Activated T-cell treated with anti-CD3 and anti-CD28 coated beads, Interleukin-2, amount 50 U/mL, for 72 hours (primary cell): ENCODE measurements at places on chromosomes 11 and 22. TPM values are rescaled to one million over a fixed set of nuclear protein-coding genes. Genes with fewer than 3 reads are reported as not detected.

ZNF214 gene
- total RNA-seq = 0.10 TPM

EML3 gene
- 132 TPM for total RNA-seq

C11orf42 gene
- total RNA-seq = not detected

OR2AG2 gene
- not detected for total RNA-seq

SHISAL1 gene
- total RNA-seq = not detected

IL18 gene
- 0.35 TPM for total RNA-seq

DEUP1 gene
- not detected for total RNA-seq

- no peak for DNase-seq
These were observed 10.7 kb downstream of the VSIG10L2 start for GRCh38 chr11:125956391-125957134.

DNA sequence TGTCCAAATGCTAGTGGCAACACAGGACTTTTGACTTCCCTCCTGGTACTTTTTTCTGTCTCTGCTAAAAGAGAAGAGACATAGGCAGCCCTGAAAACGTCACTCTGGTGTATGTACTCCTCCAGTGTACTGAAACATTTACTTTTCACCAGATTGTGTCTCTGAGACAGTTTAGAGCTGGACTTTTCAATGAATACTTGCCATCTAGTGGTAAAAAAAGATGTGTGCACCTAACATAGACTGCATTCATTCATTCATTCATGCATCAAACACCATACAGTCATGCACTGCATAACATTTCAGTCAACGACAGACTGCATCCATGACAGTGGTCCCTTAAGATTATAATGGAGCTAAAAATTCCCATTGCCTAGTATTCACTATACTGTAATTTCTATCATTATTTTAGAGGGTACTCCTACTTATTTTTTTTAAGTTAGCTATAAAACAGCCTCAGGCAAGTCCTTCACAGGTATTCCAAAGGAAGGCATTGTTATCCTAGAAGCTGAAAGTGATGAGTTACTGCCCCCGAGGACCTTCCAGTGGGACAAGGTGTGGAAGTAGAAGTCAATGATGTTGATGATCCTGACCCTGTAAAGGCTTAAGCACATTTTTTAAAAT lies 186.2 kb downstream of the SPON1 start:
- no peak for DNase-seq

DNA sequence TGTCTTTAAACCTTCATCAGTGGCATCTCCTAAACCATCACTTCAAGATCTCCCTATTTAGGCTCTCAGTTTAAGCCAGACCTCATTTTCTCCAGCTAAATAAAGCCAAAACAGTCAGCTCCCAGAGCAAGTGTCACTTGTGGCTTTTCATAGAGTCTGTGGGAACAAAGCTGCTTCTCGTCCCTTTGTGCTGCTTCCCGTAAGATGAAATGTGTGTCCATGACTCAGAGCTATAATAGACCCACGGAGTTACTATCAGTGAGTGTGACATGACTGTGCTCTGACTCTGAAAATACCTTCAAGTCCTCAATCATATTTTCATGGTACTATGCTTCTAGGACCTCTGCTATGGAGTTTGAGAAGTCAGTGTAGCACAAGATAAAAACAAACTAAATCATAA lies 57.3 kb upstream of the SLN start:
- no peak for DNase-seq

DNA sequence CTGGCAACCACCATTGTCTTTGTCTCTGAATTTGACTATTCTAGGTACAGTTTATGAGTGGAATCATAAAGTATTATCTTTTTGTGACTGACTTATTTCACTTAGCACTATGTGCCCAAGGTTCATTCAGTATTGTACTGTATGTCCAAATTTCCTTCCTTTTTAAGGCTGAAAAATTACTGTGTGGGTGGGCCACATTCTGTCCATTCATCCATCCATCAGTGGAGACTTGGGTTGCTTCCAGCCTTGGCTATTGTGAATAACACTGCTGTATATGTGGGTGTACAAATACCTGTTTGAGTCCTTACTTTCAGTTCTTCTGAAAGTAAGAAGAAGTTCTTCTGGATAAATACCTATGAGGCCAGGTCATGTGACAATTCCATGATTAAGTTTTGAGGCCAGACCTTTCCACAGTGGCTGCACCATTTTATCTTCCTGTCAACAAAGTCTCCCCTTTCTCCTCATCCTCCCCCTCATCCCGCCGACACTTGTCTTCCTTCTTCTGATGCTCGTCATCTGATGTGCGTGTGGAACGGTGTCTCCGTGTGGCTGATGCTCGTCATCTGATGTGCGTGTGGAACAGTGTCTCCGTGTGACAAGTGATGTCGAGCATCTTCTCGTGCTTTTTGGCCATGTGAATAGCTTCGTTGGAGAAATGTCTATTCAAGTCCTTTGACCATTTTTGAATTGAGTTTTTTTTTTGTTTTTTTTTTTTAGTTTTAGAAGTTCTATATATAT lies 49.5 kb downstream of the SBF1 start:
- DNase-seq = no peak

DNA sequence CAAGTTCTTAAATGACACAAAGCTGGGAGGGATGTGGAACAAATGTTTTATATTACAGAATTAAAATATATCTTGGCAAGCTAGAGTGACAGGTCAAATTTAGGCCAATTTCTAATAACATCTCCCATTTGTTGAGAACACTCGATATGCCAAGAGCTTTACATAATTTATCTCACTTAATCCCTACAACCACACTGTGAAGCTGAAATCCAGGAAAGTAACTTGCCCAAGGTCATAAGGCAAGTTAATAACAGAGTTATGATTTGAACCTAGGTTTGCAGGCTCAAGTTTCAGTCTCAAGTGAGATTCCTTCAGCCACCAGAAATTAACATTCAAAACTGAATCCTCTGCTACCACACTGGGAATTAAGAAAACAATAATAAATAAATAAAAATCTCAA lies 38.3 kb downstream of the RAB30 start:
- DNase-seq = no peak

DNA sequence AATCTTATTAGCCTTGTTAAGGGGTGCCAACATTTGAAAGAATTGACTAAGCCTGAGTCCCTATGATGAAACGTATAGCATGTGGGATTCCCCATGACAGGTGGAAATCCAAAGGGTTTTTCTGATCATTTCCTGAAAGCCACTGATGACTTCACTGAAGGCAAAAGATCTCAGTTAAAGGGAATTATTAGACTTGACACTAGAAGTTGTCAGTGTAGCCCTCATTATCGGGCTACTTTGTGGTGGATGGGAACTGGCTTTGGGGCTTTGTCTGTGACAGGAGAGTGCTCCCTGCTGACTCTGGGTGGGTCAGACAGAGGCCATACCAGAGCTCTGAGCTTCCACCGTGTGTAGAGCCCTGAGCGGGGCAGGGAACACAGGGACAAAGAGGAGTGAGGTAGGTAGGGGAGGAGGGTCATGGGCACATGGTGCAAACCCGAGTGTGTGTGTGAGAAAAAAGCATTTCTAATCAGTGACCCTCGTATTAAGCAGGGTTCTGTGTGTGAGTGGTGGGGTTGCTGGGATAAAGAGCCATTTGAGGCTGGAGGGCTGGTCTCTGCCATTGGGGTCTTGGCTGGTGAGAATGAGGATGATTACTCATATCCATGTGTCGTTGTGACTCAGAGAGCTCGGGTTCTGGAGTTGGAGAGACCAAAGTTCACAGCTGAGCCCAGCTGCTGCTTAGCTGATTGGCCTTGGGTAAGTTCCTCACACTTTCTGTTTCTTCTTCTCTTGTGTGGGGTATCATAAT lies 101.1 kb downstream of the GRIK4 start:
- peak; percentile 10 for DNase-seq

DNA sequence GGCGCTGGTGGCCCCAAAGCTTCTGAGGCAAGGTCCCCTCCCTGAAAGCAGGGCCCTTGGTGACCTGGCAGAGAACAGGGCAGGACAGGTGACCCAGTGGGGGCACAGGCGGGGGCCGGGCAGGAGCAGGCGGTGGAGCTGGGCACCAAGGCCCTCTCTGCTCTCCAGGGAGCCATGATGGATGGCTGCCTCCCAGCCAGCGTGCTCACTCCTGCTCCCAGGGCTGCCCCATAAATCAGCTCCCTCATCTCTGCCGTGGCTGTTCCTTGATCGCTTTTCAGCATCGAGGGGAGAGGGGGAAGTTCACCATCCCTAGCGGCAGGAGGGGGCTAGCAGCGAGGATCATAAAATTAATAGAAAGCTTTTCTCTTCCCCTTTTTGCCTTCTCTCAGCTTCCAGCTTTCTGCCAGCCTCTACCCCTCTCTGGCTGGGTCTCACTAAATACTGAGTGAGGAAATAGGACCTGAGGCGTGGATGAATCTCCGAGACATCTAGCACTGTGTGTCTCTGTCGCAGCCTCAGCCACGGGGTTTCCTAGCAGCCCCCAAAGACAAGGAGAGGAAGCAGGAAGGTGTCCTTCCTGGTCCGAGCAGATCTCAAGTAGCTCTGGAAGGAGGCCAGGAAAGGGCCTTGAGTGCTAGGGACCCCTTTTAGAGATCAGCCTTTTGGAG lies 22.2 kb upstream of the ELFN2 start:
- DNase-seq = no peak

DNA sequence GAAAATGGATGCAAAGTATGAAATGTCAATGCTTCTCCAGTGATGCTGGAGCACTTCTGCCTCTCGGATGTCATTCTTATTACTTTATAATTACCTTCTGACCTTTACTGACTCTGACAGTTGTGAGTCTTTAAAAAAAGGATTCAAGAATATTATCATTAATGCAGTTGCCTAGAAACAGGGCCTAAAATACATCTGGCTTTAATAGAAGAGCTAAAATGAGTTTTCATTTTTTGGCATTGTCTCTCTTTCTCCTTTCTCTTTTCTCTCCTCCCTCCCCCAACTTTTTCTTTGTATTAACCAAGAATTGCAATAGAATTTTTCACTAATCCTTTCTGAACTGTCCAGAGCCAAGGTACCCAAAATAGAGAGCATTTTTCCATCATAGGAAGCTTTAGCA lies 45.9 kb downstream of the FDX1 start:
- DNase-seq = no peak

GRCh38 chr11:115580927-115581680 lies 76.9 kb upstream of the CADM1 start:
- no peak for DNase-seq

DNA sequence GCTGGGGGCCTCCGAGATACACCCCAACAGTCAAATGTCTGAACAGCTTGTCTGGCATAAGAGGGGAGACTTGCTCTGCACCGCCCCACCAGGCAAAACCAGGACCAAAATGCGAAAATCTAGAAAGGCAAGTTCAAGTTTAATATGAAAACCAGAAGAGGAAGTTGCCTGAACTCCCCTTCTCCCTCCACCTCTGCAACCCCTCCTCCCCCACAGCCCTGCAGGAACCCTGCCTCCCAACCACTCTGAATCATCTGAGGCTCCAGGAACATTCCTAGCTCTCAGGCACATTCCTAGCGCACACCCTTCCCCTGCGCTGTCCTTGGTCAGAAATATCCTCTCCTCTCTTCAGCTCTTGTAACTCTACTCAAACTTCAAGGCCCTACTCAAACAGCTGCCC lies 36.7 kb downstream of the ISX start:
- no peak for DNase-seq

DNA sequence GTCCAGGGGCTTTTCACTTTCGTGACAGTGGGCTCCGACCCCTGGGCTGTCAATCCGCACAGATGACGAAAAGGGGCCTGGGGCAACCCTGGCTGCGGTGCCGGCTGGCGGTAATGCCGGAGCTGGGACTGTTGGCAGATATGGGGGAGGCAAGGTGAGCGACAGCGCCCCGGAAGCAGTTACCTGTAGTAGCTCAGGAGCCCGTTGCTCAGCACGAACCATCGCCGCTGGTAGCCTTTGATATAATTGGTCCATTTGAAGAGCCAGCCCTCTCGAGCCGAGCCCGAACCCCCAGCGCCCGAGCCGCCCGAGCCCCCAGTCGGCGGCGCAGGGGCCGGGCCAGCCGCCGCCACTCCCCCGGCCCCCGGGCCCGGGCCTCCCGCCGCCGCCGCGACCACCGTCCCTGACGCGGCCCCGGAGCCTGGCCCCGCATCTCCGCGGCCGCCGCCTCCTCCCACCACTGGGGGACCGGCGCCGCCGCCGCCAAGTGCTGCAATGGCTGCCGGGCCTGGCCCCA lies 396 bp downstream of the OSBP start:
- DNase-seq = peak; percentile 65

- DNase-seq = no peak
These were observed 293.3 kb upstream of the MPPED2 start for GRCh38 chr11:30879322-30880005.

DNA sequence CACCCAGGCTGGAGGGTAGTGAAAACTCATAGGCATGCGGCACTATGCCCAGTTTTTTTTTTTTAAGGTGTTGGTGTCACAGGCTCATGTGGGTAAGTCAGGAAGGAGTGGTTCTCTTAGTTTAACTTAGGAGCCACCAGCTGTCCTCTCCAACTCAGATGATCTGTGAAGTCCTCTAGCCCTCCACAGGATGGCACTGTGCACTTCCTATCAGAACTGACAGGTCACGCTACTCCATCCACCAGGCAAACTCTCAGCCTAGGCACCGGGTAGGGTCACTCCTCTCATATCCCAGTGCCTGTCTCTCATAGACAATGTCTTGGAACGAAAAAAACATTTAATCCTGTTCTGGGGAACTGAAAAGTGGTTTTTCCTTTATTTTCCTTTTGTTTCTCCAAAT lies 16.5 kb downstream of the NAP1L4 start:
- DNase-seq = peak; percentile 55

- DNase-seq = no peak
These were observed 174.2 kb upstream of the MPPED2 start for GRCh38 chr11:30760345-30760744.

DNA sequence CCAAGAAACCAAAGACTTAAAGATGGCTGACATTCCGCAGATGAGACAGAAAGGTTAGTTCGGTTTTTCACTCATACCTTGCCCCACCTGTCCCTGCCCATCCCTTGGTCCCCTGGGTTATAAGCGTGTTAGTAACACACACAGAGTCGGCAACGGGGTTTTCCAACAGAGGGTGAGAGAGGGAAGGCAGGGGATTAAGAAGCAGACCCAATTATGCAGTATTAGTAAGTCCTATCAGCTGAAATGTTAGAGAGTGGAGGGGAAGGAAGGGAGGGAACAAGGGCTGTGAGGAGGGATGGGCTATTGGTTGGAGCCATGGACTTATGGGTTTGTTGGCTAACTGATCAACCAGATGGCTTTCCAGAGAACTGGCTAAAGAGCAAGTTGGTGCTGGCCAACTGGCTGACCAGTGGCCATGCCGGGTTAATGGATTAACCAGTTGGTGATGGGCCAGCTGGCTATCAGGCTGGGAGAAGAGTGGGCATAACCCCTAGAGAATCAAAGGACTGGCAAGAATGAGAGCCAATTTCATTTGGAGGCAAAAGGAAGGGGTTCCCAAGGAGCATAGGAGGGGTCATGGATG lies 45.5 kb downstream of the NRXN2 start:
- DNase-seq = no peak

DNA sequence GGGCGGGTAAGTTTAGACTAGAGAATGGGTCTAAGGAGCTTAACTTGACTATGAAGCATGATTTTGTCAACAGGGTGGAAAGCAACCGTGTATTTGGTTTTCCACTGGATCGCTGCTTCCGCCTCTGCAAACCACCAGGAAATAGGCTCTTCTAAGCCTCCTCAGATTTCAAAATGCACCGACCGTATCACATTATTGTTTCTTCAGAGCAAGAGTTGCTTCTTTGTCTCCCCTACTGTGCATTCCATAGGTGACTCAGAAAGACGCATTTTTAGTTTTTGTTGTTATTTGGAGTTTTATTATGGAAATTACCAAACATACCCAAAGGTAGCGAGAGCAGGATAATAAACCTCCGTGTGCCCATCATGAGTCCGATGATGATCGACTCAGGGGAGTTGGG lies 64.3 kb upstream of the RASD2 start:
- DNase-seq = no peak
